Fibroblast of lung (primary cell): ENCODE measurements at places on chromosomes 7 and 10.

- no peak for DNase-seq
Measured at GRCh38 chr10:24862589-24862988, 89.8 kb downstream of the PRTFDC1 start.

DNA sequence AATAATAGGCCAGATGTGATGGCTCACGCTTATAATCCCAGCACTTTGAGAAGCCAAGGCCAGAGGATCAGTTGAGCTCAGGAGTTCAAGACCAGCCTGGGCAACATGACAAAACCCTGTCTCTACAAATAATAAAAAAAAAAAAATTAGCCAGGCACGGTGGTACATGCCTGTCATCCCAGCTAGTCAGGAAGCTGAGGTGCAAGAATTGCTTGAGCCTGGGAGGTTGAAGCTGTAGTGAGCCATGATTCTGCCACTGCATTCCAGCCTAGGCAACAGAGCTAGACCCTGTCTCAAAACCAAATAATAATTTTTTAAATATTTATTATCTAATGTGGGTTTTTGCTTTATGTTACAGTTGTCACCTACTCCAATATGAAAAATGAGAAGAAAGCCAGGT, 178.9 kb downstream of the ADK start:
- peak; percentile 58 for DNase-seq

- no peak for DNase-seq
Measured at GRCh38 chr10:133473270-133473669, 19.5 kb downstream of the SCART1 start.

DNA sequence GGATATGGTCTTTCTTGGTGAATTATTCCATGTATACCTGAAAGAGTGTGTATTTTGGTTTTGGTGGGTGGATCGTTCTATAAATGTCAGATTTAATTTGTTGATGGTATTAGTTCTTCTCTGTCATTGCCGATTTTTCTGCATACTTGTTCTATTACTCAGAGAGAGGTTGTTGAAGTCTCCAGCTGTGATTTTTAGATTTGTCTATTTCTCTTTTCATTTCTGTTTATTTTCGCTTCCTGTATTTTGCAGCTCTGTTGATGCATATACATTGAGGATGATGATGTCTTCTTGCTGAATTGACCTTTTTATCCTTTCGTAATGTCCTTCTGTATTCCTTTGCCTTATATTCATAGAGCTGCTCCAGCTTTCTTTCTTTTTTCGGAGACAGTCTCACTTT, 12.1 kb upstream of the BHLHA15 start:
- no peak for DNase-seq

- peak; percentile 77 for DNase-seq
Measured at GRCh38 chr10:122181041-122181732, 89.9 kb upstream of the BTBD16 start.

GRCh38 chr7:31603046-31603445, 84.0 kb upstream of the PPP1R17 start:
- no peak for DNase-seq

DNA sequence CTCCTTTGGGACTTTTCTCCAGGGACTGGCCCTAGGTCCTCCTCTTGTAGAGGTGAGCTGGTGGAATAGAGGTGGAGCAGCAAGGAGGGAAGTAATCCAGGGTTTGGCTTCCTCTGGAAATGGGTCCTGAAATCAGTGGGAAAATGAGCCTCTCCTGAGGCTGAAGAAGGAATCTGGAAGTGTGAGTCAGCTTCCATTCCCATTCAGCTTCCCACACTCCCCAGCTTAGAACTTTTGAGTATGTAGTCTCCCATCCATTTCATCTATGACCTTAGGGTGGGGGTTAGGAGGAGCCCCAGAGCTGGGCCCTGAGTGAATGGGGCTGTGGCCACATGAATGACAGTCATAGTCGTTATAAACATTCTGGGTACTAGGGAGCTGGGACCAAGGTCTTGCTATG, 17.7 kb downstream of the LDB1 start:
- DNase-seq: no peak

- DNase-seq: peak; percentile 23
Measured at GRCh38 chr7:43553999-43554398, 28.9 kb upstream of the STK17A start.
